ENCODE measurements at places on chromosomes 7 and 10. TPM values are rescaled to one million over a fixed set of nuclear protein-coding genes. Genes with fewer than 3 reads are reported as not detected.

ODAD2 gene
- polyA plus RNA-seq = not detected

MET gene
- not detected for polyA plus RNA-seq

BTRC gene
- polyA plus RNA-seq = 25.2 TPM

DPYSL4 gene
- polyA plus RNA-seq = 143 TPM

H2BK1 gene
- not detected for polyA plus RNA-seq

FZD8 gene
- polyA plus RNA-seq = 1.9 TPM

NUTM2E gene
- 0.40 TPM for polyA plus RNA-seq

PLAU gene
- polyA plus RNA-seq = 1.1 TPM

TAS2R3 gene
- not detected for polyA plus RNA-seq

REEP3 gene
- 7.2 TPM for polyA plus RNA-seq

ZPBP gene
- not detected for polyA plus RNA-seq

CCL26 gene
- polyA plus RNA-seq = not detected

KCNH2 gene
- 35.5 TPM for polyA plus RNA-seq

TMEM273 gene
- polyA plus RNA-seq = not detected

TRIM50 gene
- not detected for polyA plus RNA-seq
